ENCODE measurements at places on chromosomes 7 and 10.

DNA sequence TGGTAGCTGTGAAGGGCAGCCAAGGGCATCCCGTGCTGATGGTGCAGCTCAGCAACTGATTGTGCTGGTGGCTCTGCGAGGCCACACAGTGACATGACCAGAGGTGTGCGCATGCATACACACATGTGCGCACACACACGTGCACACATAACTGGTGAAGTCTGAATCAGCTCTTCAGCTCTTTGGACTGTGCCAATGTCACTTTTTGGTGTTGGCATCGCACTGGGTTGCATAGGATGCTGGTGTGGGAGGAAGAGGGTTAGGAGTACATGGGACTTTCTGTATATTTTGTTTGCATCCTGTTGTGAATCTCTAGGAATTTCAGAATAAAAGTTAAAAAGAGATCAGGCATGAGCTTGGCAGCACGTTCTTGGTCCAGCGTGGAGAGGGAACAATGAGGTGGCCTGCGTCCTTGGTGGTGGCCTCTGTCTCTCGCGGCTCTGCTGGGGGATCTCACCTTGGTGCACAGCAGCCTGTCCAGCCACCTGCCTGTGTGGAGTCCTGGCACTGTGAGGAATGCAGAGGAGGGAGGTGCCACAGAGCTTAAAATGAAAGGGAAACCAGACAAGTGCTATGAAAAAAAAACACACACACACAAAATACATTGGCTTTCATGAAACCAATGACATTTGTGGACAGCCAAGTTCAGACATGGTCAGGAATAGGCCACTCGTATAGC, 124.0 kb downstream of the TRRAP start:
- DNase-seq, result no peak

DNA sequence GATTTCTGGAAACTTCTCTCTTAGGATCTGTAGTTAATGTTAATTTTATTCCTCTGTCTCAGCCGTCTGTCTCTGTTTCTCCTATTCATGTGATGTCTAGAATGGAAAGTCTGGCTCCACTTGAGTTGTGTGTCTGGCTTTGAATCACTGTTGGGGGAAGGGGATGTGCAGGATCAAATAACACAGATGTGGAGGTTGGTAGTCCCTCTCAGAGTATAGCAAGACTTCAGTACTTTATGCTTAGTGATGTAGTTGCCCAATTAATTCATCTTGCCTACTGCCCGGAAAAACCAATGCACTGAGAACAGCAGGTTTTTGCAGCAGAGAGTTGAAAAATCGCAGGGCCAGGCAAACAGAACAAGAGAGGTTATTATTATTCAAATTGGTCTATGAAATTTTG, 79.2 kb downstream of the PHTF2 start:
- DNase-seq, result no peak

DNA sequence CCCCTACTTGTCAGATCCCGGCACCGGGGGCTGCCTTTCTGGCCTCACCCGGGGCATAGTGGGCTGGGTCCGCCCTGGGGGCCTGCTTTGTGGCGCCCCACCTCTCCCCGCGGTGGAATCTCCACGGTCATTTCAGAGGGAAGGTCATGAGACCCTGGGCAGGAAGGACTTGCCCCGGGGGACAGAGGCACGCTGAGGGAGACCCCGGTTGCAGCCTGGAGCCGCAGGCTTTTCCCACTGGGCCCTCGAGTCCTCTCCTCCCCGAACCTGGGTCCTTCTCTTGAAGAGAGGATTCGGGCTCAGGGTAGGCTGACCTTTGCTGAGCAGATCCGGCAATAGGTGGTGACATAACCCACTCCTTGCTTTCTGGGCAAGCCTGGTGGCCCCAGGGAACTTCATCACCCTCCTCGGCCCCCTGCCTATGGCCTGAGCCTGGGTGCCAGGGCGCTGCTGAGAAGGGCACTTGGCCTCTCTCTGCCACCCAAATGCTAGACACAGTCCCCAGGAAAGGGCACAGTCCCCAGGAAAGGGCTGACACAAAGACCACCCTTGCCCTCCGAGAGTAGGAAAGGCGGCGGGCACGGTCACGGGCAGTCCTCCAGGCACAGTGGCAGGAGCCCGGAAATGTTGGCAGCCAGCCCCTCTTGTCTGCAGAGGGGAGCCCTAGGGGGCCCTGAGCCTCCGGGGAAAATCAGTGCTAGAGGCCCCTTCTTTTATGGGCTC, 36.2 kb downstream of the FKBP6 start:
- no peak for DNase-seq

DNA sequence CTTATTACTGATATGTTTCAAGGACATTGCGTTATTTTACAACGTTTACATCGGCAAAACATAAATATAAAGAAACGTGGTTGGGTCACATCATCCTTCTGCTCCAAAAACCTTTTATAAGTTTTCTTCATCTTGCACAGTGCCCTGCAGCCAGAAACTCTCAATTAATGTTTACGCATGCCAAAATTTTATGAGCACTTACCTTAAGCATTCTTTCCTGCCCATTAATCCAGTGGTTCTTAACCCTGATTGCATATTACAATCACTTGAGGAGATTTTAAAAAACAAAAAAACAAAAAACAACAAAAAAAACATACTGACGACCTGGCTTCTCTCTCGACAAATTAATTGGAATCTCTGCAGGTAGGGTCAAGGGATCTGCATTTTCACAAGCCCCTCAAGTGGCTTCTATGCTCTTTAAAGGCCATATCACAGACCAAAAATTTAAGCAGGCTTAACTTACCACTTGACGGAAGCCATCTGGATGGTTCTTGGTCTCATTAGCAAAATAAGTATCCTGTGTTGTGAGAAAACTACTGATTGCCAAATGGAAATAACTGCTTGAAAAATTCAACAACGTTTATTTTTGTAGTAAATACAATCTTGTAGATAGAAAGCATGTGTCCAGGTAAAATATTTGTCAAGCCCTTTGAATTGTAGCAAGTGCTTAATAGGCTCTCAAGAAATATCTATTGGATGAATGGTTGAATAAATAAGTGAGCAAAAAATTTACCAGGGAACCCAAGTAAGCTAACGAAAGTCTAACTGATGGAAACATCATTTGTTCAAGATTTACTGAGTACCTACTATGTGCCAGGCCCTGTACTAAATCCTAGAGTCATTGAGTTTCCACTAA, 30.9 kb upstream of the SLC16A12 start:
- DNase-seq, result no peak

DNA sequence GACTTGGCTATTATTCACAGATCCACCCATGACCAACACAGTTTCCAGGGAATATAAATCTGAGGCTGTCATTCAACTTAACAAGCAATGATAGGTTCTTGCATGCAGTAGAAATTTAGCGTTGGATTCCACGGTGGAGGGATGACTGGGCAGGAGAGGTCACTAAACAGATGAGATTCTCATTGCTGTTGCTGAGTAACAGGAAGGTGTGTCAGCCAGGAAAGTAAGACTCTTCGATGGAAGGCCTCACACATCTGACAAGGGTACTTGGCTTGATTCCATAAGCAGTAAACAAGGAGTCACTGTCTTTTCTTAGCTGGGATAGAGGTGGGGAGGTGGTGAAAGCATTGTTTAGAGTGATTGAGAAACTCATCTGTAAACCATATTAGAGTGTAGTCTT, 1152.0 kb downstream of the SORCS3 start:
- no peak for DNase-seq

GRCh38 chr7:159013825-159014289, 130.8 kb downstream of the VIPR2 start:
- no peak for DNase-seq

DNA sequence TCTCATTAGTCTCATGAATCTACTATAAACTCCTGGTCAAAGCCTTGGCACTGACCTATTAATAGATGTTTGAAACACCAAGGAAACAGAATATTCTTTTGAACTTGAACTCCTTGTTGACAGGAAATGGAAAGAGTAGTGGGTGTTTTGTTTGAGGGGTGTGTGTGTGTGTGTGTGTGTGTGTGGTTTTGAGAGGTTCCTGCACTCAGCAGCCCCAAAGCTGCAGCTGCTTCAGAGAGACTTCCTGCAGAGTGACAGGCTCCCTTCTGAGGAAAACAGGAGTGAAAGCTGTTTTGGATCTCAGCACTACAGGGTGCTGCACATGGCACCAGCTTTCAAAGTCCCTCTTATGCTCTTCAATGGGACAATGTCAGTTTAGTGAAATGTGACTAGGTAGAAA, 546.5 kb upstream of the STEAP1 start:
- DNase-seq, result no peak

DNA sequence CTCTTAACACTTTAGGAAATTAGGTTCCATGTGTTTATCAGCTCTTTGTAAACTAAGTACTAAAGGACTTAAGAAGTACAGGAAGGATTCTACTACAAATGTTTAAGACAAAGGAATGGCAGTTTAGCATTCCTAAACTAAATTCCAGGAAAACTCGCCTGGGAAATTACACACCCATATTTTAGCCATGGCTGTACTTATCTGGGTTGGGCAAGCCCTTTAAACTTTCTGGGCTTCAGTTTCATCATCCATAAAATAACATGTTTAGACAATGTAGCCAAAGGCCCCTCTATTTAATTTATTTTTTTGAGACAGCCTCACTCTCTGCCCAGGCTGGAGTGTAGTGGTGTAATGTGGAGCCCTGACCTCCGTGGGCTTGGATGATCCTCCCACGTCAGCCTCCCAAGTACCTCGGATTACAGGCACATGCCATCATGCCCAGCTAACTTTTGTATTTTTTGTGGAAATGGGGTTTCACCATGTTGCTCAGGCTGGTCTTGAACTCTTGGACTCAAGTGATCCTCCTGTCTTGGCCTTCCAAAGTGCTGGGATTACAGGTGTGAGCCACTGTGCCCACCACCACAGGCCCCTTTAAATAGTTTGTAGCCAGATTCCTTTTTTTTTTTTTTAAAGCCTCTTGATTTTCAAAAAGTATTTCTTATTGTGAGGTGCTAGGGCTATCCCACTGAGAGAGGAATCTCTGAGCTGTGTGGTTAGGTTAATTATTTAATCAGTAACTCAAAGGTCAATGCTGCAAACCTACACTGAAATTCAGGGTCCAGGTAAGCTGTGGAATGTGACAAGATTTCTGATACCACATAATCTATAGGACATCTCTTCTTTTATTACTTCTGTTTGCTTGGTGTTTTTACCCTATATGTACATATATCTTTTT, 32.1 kb downstream of the TMEM60 start:
- DNase-seq, result no peak

GRCh38 chr7:21137640-21138039, 290.2 kb upstream of the SP4 start:
- DNase-seq, result no peak

GRCh38 chr10:95604630-95605029, 43.5 kb upstream of the SORBS1 start:
- no peak for DNase-seq

- DNase-seq, result no peak
These were observed 276.2 kb downstream of the FGFR2 start for GRCh38 chr10:121322046-121322445.

GRCh38 chr7:101746314-101746713, 71.1 kb upstream of the CUX1 start:
- DNase-seq, result peak; percentile 61

- DNase-seq, result no peak
These were observed 237.9 kb downstream of the TMEM26 start for GRCh38 chr10:61215246-61215645.

GRCh38 chr7:33494474-33494873, 365.1 kb downstream of the BBS9 start:
- no peak for DNase-seq

DNA sequence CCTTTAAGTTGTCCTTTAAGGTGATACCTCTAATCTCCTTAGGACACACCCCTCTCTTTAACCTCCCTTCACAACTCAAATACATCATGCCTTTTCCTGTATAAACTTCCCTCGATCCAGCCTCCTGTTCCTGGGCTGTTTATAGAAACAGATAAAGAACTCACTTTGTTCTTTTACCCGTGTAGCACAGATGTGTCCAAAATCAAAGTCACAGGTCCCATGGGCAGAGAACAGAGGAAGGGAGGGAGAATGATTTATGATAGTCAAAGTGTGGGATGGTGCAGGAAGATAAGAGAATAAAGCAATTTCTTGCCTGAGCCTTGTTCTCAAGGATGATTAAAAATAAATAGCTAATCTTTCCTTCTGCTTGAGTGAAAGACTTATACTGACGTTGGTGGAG, 50.3 kb upstream of the CABCOCO1 start:
- no peak for DNase-seq

DNA sequence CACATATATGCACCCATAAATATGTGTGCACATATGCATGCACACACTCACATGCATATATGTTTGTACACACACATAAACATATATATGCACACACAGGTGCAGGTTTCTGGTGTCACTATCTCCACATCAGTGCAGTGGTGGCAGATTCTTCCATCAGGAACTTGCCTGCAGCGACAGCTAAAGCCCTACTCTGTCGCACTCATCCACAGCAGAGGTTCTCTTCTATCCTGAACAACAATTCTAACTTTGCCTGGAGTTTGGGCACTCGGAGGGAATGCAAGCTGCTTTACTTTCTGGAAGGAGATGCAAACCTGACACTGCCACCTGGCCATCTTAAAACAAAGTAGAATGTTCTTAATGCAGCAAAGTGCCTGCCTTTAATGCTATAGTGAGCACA, 745.8 kb downstream of the GRID1 start:
- DNase-seq, result no peak

DNA sequence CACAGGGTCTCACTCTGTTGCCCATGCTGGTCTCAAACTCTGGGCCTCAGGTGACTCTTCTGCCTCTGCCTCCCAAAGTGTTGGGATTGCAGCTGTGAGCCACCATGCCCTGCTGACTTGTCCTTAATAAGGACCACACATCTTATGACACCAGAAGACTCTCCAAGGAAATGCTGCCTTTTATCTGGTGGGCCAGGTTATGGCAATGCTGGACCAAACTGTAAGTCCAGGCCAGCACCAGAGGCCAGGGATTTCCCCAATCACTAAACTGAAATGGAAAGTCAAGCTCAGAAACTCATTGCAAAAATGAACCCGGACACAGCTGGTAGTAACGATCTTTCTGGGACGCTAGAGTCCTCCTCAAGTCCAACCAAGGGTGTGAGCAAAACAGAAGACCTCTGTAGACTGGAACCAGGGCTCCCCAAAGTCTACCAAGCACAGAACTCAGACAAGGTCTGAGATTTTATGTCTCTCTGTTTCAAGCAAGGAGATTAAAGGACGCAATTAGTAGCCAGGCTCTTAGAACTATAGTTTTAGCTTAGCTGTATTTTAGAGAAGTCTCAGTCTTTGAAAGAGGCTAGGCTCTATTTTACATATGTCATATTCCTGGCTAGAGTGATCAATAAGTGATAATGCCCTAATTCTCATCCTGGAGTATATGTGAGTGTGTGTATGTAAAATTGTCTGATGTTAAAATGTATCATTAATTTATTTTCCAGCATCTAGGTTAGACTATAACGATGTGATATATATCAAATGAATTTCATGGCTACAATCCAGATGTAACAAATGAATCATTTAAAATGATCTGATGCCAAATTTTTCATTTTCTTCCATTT, 74.0 kb upstream of the ITGB1 start:
- no peak for DNase-seq

All from NB4 (cell line).